ENCODE measurements at places on chromosomes 16 and 17. TPM values are rescaled to one million over a fixed set of nuclear protein-coding genes. Genes with fewer than 3 reads are reported as not detected.

Gene SRCIN1
- total RNA-seq: 212 TPM

Gene CDC6
- 6.8 TPM for total RNA-seq

Gene CES4A
- 122 TPM for total RNA-seq

Gene NATD1
- 6.6 TPM for total RNA-seq

Gene TEKT3
- total RNA-seq: 2.6 TPM

Gene SCGB1C2
- not detected for total RNA-seq

Gene KRTAP2-3
- total RNA-seq: not detected

Gene SYCE1L
- not detected for total RNA-seq

Gene TEKT5
- total RNA-seq: 0.50 TPM

Gene TNFRSF13B
- not detected for total RNA-seq

Gene CCL8
- not detected for total RNA-seq

Gene HBM
- total RNA-seq: not detected

Gene CA10
- total RNA-seq: 49.3 TPM

Gene EPX
- not detected for total RNA-seq

Gene HAPSTR1
- 112 TPM for total RNA-seq

Gene HIC1
- total RNA-seq: 9.2 TPM

Gene PSKH1
- total RNA-seq: 15.5 TPM

Gene GDE1
- total RNA-seq: 70.0 TPM

Gene HS3ST6
- total RNA-seq: not detected

Gene KIF19
- total RNA-seq: 10.3 TPM

Gene KRTAP3-1
- not detected for total RNA-seq

Gene TOX3
- total RNA-seq: 6.7 TPM

Gene WFDC1
- total RNA-seq: 15.4 TPM

Gene KRT33B
- total RNA-seq: not detected

Gene CALB2
- total RNA-seq: 18.5 TPM

Gene SMIM22
- not detected for total RNA-seq

Gene HCRT
- not detected for total RNA-seq

Gene PRAC1
- total RNA-seq: not detected

Gene PRSS33
- not detected for total RNA-seq

Gene CACNG5
- total RNA-seq: 3.7 TPM

Gene OMG
- total RNA-seq: 57.7 TPM

Gene MPP3
- total RNA-seq: 7.0 TPM

Gene XPO6
- 138 TPM for total RNA-seq

Gene TRAF4
- total RNA-seq: 39.4 TPM

Gene PLEKHM1
- total RNA-seq: 56.1 TPM

Gene KLHL11
- 33.2 TPM for total RNA-seq

Gene GNAO1
- total RNA-seq: 405 TPM

Gene AMZ2
- total RNA-seq: 133 TPM

Gene ARHGAP44
- 69.0 TPM for total RNA-seq

Gene BIRC5
- total RNA-seq: 0.30 TPM

Gene ZP2
- total RNA-seq: not detected

Gene CDH11
- 85.9 TPM for total RNA-seq

Gene WNT9B
- 1.8 TPM for total RNA-seq

Gene FTSJ3
- 32.7 TPM for total RNA-seq

Gene TMEM219
- 102 TPM for total RNA-seq

Gene HLF
- 72.2 TPM for total RNA-seq

Gene GLIS2
- total RNA-seq: 5.8 TPM

Gene ZNF469
- total RNA-seq: 5.2 TPM

Gene KRT40
- total RNA-seq: not detected

Gene NTN1
- 5.6 TPM for total RNA-seq

Gene ACBD4
- 30.7 TPM for total RNA-seq

Gene MLYCD
- 9.8 TPM for total RNA-seq

Gene HYDIN
- total RNA-seq: 32.4 TPM

Gene TSPAN10
- total RNA-seq: 1.1 TPM

Gene CDC27
- total RNA-seq: 127 TPM

Gene CRYM
- 138 TPM for total RNA-seq

All from dorsolateral prefrontal cortex (tissue), 122 donors.